IMR-90 (cell line): ENCODE measurements at places on chromosomes 2 and 18. TPM values are rescaled to one million over a fixed set of nuclear protein-coding genes. Genes with fewer than 3 reads are reported as not detected.

ADAM23 gene
- total RNA-seq = 2.9 and 3.9 TPM in 2 replicates

COPS7B gene
- 22.2 and 23.1 TPM in 2 replicates for total RNA-seq

SERPINB5 gene
- not detected in 2 replicates for total RNA-seq

NIF3L1 gene
- 31.1 and 43.0 TPM in 2 replicates for total RNA-seq

DES gene
- total RNA-seq = 3.3 and 4.3 TPM in 2 replicates

OXER1 gene
- total RNA-seq = not detected in 2 replicates

STEAP3 gene
- 18.9 and 19.4 TPM in 2 replicates for total RNA-seq

LYPD1 gene
- 79.7 and 87.6 TPM in 2 replicates for total RNA-seq

GRCh38 chr2:38735999-38736320, 15.2 kb downstream of the SRSF7 start:
- no peak for DNase-seq

GRCh38 chr2:190781604-190782198, 98.9 kb upstream of the GLS start:
- peak; percentile 76 for DNase-seq

DNA sequence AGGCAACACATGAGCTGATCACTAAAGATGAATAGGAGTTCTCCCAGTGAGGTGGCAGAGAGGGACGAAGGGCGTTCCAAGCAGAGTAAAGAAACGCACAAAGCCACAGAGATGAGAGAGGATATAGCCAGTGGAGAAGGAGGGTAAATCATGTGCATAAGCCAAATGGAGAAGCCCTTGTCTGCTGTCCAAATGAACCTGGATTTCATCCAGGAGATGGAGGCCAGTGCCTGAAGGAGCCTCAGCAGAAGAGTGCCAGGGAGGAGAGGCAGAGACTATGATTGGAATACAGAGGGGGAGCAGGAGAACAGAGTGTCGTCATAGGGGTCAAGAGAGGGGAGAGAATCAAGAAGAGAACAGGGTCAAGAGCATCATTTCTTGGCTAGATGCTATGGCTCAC, 48.9 kb upstream of the STPG4 start:
- no peak for DNase-seq

- DNase-seq = no peak
Observed at GRCh38 chr2:68385907-68386287, 20.8 kb downstream of the PLEK start.

DNA sequence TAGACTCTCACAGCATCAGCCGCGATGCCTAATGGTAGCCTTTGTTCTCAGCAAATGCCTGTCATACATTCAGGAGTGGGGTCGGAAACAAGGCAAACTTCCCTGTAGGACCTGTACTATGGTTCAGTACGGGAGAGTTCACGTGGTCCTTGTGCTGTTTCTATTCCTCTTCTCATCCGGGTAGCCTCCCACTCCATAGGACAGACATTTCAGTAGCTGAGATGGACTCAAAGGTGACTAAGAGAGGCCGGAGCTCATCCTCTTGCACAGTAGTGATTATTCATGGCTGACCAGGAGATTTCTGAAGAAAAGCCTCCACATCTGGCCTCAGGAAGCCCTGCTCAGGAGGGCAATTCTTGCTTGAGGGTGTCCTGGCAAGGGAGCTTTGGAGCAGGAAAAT, 117.8 kb upstream of the SPRED2 start:
- DNase-seq = no peak

DNA sequence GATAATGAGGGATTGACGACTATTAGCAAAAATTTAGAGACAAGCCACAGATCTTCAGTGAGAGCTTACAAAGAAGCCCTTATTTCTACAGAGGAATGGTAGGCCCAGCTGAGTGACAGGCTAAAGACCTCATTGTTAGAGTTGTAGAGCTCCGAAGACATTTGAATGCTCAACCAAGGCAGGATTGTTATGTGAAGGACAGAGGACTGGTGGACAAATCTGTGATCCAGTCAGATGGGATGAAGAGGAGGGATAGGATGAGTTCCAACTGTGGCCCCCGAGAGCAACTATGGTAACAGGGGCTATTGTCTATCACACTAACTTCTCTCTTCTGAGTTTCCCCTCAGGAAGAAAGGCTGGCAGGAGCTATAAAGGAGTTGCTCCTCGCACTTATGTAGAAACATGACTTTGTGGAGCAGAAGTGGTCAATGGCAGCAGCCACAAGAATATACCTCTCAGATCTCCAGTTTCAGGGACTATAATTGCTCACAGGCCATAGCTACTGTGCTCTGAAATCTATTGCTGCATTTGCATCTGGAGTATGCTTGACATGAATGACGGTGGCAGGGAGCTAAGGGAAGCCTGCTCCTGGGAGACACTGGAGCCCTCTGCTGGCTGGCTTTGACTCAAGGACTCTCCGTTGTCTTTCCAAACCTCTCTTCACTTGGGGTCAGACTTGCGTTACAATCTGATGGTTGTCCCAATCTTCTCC, 50.3 kb upstream of the GREB1L start:
- peak; percentile 55 for DNase-seq

- DNase-seq = no peak
Observed at GRCh38 chr2:231987124-231987727, 25.7 kb downstream of the DIS3L2 start.

GRCh38 chr2:106142683-106143082, 51.4 kb downstream of the UXS1 start:
- DNase-seq = peak; percentile 35

DNA sequence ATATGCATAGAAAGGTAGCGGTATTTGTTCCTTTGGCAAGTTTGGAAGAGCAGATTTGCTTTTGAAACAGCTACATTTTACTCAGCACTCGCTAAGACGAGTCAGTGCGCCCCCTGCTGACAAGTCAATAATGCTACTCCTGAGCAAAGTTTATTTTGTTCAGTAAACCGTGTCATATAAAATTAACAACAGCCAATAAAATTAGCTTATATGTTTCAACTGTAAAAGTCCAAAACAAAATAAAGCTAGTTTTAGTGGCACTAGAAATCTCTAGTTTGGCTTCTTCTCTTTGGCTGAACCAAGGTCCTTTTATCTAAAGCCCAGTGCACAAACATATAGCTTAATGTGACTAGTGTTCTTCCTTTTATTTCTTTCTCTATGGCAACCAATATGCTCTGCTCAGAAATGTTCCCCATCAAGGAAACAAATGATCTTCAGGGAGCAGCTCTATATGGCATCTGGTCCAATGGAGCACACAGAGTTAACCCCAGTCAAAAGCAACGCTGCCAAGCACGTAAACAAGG, 4.2 kb upstream of the POU3F3 start:
- DNase-seq = peak; percentile 45

DNA sequence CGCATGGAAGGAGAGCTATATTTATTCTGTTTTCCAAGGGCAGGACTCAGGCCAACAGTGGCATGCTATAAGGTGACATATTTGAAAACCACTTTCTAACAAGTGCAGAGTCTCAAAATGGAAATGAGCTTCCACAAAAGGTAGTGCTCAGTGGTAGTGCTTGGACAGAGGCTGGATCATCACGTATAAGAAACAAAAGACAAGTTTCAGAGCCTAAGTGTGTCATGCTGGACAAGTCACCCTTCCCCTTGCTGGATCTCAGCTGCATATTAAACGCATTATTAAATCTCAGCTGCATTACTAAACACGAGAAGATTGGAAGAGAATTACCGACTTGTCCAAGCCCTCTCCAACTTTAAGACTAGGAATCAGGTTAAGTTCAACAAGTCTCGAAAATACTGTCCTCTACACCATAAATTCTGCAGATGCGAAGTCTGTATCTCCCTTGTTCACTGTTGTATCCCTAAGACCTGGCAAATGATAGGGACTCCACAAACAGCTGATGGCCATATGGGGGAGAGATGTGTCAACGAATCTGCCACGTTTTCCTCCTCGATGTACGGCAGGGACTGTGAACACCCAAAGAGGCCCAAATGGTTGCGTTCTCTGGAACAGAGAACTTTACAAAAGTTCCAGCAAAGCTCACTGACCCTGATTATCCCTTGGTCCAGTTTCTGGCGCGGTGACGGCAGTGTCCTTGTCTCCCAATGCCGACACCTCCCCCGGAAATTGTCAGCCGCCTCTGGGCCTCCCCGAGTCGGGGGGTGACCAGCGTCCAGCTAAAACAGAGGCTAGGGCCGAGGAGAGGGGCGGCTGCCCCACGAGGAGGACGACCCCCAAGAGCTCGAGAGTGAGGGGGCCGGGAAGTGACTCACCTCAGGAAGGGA, 611 bp downstream of the NOL10 start:
- no peak for DNase-seq

DNA sequence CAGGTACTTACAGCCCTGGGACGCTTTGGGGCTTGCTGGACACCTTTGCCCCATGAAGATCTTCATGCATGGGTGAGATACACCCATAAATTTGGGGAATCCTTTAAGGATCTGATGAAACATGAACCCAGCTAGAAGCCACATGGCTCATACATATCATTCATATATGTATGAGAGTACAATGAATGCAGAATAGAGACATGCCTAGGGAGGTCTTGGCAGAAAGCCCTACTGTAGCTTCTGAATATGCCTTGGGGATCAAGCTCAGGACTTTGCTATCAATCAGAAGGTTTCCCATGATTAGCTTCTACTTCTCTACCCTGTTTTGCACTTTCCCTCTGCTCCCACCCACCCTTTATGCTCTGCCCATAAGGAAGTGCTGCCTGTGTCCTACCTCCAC, 368.4 kb downstream of the LPIN1 start:
- no peak for DNase-seq

- no peak for DNase-seq
Observed at GRCh38 chr2:119760237-119760955, 674 bp downstream of the PTPN4 start.
